CD4-positive, alpha-beta T cell (primary cell): ENCODE measurements at places on chromosomes 16 and 17. TPM values are rescaled to one million over a fixed set of nuclear protein-coding genes. Genes with fewer than 3 reads are reported as not detected.

- H3K27ac ChIP-seq: no peak overlapping the region
- H3K4me3 ChIP-seq: no peak overlapping the region
- DNase-seq: no peak
- peaks cover 50% of the 10 kb centered on the region for H3K4me1 ChIP-seq
Observed at GRCh38 chr17:78981010-78981888, 1.5 kb upstream of the LGALS3BP start.

MAF gene
- 36.2 TPM for total RNA-seq

GRCh38 chr17:39219647-39220154 is 6.0 kb downstream of the STAC2 start:
- no peak overlapping the region for H3K4me3 ChIP-seq
- H3K4me1 ChIP-seq: peaks cover 7% of the 10 kb centered on the region
- no peak overlapping the region for H3K27ac ChIP-seq
- no peak for DNase-seq
- H3K36me3 ChIP-seq: no peaks in the 10 kb centered on the region

KRTAP4-1 gene
- total RNA-seq: not detected

- peaks cover 40% of the 10 kb centered on the region for H3K4me1 ChIP-seq
- no peaks in the 10 kb centered on the region for H3K27me3 ChIP-seq
- peak overlapping the region; percentile 41 for H3K27ac ChIP-seq
- H3K4me3 ChIP-seq: peak overlapping the region; percentile 31
- no peaks in the 10 kb centered on the region for H3K36me3 ChIP-seq
Observed at GRCh38 chr16:31177136-31177535, 2.8 kb upstream of the FUS start.

DNA sequence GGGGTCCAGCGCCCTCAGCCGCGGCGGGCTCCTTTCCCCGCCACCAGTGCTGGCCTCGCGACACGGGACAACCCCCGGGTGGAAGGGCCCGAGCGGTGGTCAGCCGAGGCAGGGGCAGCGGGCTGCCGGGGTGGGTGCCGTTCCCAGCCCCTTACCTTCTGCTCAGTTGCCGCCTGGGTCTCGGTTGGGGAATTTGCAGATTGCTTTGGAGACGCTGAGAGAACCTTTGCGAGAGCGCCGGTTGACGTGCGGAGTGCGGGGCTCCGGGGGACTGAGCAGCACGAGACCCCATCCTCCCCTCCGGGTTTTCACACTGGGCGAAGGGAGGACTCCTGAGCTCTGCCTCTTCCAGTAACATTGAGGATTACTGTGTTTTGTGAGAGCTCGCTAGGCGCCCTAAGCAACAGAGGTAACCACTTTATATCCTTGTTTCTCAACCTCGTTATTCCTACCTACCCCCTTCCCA is 381 bp downstream of the CTNS start:
- peak overlapping the region; percentile 93 for H3K27ac ChIP-seq
- peak overlapping the region; percentile 80 for H3K4me3 ChIP-seq
- H3K4me1 ChIP-seq: peaks cover 27% of the 10 kb centered on the region
- no peaks in the 10 kb centered on the region for H3K36me3 ChIP-seq
- DNase-seq: no peak

DNA sequence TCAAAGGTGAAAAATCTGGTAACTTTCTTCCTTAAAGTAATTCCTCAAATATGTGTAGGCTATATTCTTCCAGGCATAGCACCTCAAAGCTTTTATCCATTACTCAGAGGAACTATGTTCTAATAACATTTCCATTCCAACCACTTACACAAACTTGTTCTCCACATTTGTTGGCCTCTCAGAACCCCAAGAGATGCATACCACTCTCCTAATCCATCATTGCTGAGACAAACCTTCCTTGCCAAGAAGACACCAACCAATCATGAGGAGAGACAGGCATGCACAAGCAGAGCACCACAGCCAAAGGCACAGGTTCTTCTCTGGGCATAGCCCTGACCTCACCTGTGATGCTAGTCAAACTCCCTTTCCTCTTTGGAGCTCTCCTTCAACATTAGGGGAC is 20.9 kb downstream of the CDH11 start:
- no peaks in the 10 kb centered on the region for H3K4me1 ChIP-seq
- no peaks in the 10 kb centered on the region for H3K27me3 ChIP-seq
- DNase-seq: no peak
- H3K36me3 ChIP-seq: no peaks in the 10 kb centered on the region
- H3K27ac ChIP-seq: no peak overlapping the region

GRCh38 chr16:80693553-80693952 is 110.8 kb downstream of the CDYL2 start:
- no peak overlapping the region for H3K27ac ChIP-seq
- no peak for DNase-seq
- no peaks in the 10 kb centered on the region for H3K4me1 ChIP-seq

DNA sequence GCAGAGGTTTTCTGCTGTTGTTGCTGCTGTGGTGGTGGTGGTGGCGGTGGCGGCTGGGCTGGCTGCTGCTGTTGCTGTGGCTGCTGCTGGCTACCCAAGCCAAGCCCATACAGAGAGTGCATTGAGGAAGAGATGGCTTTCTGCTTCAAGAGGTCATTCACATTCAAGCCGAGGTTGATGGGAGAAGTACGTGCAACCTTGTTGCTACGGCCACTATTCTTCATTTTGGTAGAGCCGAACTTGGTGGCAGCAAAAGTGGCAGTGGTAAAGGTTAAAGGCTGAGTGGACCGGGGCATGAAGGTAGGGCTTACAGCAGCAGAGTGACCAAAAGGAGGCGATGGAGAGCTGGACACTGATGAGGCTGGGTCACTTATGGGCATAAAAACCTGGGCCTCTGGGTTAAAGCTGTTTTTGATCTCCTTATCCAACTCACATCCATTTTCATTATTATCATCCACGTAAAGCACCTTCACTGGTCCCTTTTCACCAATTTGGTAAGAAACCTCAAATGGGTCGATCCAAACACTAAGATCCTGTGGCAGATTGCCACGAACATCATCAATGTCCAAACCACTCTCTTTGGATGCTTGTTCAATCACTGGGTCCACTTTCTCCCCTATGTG is 2.8 kb downstream of the TOB1 start:
- DNase-seq: peak; percentile 45
- peaks cover 23% of the 10 kb centered on the region for H3K4me1 ChIP-seq
- H3K27ac ChIP-seq: peak overlapping the region; percentile 13
- peak overlapping the region; percentile 92 for H3K4me3 ChIP-seq

CETP gene
- total RNA-seq: not detected

DPEP3 gene
- 0.63 TPM for total RNA-seq

GRCh38 chr16:86210403-86211193 is 299.7 kb upstream of the FOXF1 start:
- H3K27me3 ChIP-seq: no peaks in the 10 kb centered on the region
- H3K36me3 ChIP-seq: no peaks in the 10 kb centered on the region
- no peaks in the 10 kb centered on the region for H3K4me1 ChIP-seq
- no peak for DNase-seq
- H3K4me3 ChIP-seq: no peak overlapping the region

DNA sequence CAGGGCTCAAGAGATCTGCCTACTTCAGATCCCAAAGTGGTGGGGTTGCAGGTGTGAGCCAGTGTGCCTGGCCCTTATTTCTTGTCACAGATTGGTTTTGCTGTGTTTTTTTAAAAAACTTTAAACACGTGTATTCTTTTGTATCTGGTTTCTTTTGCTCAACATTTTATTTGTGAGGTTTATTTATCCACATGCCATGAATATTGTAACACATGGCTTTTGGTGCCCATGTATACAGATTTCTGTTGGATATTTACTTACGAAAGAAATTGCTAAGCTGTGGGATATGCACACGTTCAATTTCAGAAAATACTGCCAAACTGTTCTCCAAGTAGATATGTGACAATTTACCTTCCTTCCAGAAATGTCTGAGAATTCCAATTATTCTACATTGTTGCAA is 18.7 kb upstream of the IL34 start:
- no peak overlapping the region for H3K27ac ChIP-seq
- no peak overlapping the region for H3K4me3 ChIP-seq
- H3K36me3 ChIP-seq: no peaks in the 10 kb centered on the region
- no peak for DNase-seq
- no peaks in the 10 kb centered on the region for H3K4me1 ChIP-seq

LRRC37A gene
- total RNA-seq: 3.6 TPM

TTYH2 gene
- total RNA-seq: 4.4 TPM

- DNase-seq: no peak
- no peak overlapping the region for H3K4me3 ChIP-seq
- no peaks in the 10 kb centered on the region for H3K36me3 ChIP-seq
Observed at GRCh38 chr16:57852189-57852588, 49.9 kb upstream of the KIFC3 start.

DNA sequence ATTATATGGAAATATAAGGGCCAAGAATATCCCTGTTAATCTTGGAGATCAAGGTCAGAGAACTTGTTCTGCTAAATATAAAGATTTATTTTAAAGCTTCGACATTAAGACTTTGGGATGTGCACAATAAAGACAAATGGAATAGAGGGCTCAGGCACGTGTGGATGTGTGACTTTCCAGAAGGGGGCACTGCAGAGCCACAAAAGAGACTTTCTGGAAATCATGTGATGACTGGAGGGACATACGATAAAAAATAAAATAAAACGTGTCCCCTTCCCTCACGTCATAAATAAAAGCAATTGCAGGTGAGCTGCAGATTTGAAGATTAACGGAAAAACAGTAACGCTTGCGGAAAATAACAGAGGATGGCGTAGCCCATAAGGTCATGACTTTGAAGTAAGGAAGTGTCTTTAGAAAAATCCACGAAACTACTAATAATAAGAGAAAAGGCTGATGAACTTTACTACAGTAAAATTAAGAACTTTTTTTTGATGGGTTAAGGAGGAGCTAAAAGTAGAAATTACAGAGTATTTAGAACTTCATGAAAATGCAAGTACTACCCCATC is 9.4 kb upstream of the ENGASE start:
- no peaks in the 10 kb centered on the region for H3K27me3 ChIP-seq
- no peak overlapping the region for H3K4me3 ChIP-seq
- DNase-seq: peak; percentile 46
- H3K4me1 ChIP-seq: no peaks in the 10 kb centered on the region
- no peaks in the 10 kb centered on the region for H3K36me3 ChIP-seq

DNA sequence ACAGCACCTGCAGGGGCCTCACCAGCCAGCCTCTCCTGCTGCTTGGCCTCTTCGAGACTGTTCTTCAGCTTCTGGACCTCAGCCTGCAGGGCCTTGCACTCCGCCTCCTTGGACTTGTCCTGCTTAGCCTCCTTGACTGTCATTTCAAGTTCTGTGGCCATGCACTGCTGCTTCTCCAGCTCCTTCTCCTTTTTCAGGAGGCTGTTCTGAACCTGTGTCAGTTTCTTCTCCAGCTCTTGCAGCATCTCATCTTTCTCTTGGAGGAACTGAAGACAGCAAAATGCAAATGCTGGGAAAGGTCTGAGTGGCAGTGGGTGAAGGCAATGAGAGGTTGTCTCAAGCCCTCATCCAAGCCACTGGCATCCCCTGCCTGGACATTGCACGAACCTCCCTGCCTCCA is 39.1 kb downstream of the DHX38 start:
- H3K4me3 ChIP-seq: no peak overlapping the region
- DNase-seq: no peak
- H3K27ac ChIP-seq: no peak overlapping the region

- DNase-seq: no peak
- no peaks in the 10 kb centered on the region for H3K4me1 ChIP-seq
- H3K36me3 ChIP-seq: no peaks in the 10 kb centered on the region
- H3K27me3 ChIP-seq: no peaks in the 10 kb centered on the region
- no peak overlapping the region for H3K4me3 ChIP-seq
Observed at GRCh38 chr16:72401084-72401361, 229.1 kb upstream of the PMFBP1 start.

- H3K27ac ChIP-seq: no peak overlapping the region
- no peak overlapping the region for H3K4me3 ChIP-seq
- no peak for DNase-seq
- peaks cover 63% of the 10 kb centered on the region for H3K36me3 ChIP-seq
Observed at GRCh38 chr17:1074886-1075605, 78.1 kb downstream of the TIMM22 start.

C17orf107 gene
- total RNA-seq: 28.9 TPM

MPP2 gene
- 3.5 TPM for total RNA-seq

RNF43 gene
- total RNA-seq: 1.9 TPM

DNA sequence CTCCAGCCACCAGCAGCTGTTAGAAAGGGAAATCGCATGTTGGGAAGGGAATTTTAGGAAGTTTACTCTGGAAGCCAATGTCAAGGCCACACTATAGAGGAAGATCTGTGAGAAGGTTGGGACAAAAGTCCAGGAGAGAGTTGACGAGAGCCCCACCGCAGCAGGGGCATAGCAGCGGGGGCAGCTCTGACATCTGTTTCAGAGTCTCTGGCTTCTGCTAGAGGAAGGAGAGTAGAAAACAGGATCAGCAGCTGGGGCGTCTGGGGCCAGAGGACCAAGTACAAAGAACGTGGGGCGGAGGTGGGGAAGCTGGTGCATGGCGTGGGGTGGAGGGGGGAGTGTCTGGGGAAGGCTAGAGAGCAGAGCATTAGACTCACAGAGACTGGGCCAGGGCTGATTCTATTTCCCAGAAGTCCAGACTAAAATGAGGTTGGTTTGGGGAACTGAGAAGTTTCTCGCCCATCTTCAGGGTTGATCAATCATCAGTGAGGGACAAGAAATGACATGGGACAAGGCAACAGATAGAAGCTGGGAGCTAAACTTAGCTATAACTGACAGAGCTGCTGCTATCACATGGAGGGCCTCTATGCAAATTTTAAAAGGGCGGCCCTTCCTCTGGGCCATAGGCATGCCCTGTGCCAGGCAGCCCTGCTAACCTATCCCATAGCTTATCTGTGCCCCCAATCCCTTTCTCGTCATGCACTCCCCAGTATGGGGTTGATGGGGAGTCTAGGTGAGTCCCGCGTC is 1.2 kb downstream of the RABEP2 start:
- DNase-seq: no peak
- peak overlapping the region; percentile 93 for H3K27ac ChIP-seq
- H3K27me3 ChIP-seq: no peaks in the 10 kb centered on the region
- peak overlapping the region; percentile 92 for H3K4me3 ChIP-seq
- peaks cover 14% of the 10 kb centered on the region for H3K4me1 ChIP-seq
- H3K36me3 ChIP-seq: peaks cover 18% of the 10 kb centered on the region

GRCh38 chr16:89602273-89602951 is 11.0 kb upstream of the DPEP1 start:
- H3K36me3 ChIP-seq: no peaks in the 10 kb centered on the region
- H3K27me3 ChIP-seq: no peaks in the 10 kb centered on the region
- DNase-seq: peak; percentile 49
- peaks cover 21% of the 10 kb centered on the region for H3K4me1 ChIP-seq
- no peak overlapping the region for H3K27ac ChIP-seq

GRCh38 chr16:58494981-58495520 is 4.9 kb upstream of the NDRG4 start:
- no peak overlapping the region for H3K27ac ChIP-seq
- H3K36me3 ChIP-seq: no peaks in the 10 kb centered on the region
- no peaks in the 10 kb centered on the region for H3K27me3 ChIP-seq
- no peak overlapping the region for H3K4me3 ChIP-seq

GRCh38 chr17:37592291-37592690 is 16.9 kb downstream of the SYNRG start:
- peaks cover 62% of the 10 kb centered on the region for H3K36me3 ChIP-seq
- H3K27ac ChIP-seq: no peak overlapping the region
- no peak overlapping the region for H3K4me3 ChIP-seq
- peaks cover 14% of the 10 kb centered on the region for H3K4me1 ChIP-seq
- no peaks in the 10 kb centered on the region for H3K27me3 ChIP-seq

- H3K36me3 ChIP-seq: no peaks in the 10 kb centered on the region
- DNase-seq: peak; percentile 81
Observed at GRCh38 chr17:43694081-43694870, 32.6 kb upstream of the MEOX1 start.
